Stimulated activated naive B cell treated with anti-CD40 and anti-IgM and Interleukin-4, amounts not matched to agents 10 μg/mL and 1 μg/mL and 100 μg/mL, for 72 hours (primary cell): ENCODE measurements at places on chromosomes 5 and 9.

DNA sequence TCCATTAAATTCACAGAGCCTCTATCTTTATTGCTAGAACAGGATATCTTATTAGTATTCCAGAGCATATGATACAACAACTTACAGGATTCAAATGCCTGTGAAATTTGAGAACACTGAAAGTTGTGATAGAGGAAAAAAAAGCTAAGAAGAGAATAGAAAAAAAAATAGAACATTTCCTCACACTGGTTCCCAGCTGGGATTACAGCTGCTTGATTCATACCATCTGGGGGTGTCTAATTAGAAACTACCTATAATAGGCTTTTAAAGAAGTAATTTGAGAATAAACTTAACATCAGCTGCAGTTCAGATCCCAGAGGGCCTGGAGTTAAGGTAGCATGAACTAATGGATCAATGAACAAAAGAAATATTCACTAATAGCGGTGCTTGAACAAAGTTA is 922.0 kb downstream of the CDH12 start:
- no peak for DNase-seq

DNA sequence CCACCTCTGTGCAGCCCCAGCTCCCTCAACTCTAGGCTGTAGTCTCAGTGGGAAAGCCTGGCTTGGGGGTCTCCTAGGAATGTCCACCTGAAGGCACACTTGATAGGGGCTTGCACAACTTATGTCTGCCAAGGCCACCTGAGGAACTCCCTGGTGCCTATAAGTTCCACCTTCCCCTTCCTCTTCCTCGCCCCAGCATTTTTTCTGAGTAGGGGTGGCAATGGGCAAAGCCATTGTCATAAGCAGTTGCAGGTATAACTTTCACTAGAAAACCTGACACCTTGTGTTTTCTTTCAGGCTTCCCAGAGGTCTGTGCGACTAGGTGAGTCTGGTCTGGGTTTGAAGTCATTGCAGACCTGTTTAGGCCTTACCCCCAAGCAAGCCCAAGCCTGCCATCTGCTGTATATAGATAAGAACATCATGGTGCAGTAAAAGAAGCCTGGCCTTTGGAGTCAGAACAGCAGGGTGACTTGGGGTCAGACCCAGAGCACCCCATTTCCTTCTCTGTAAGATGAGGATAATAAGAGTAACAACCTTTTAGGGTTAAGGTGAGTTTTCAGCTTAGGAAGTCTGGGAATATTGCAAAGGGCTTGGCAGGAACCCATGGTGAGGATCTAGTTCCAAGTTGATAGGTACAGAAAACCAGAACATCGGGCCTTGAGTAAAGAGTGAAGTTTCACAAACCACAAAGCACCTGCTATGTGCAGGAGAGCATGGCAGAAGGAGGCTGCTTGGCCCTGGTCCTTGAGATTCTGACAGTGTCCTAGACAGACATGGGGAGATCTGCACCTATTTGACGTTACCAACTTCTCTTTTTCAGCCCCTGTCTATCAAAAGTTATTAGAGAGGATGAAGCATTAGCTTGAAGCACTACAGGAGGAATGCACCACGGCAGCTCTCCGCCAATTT is 33.8 kb downstream of the TGFBI start:
- DNase-seq, result no peak

GRCh38 chr9:13705373-13705772 is 425.9 kb upstream of the MPDZ start:
- no peak for DNase-seq

DNA sequence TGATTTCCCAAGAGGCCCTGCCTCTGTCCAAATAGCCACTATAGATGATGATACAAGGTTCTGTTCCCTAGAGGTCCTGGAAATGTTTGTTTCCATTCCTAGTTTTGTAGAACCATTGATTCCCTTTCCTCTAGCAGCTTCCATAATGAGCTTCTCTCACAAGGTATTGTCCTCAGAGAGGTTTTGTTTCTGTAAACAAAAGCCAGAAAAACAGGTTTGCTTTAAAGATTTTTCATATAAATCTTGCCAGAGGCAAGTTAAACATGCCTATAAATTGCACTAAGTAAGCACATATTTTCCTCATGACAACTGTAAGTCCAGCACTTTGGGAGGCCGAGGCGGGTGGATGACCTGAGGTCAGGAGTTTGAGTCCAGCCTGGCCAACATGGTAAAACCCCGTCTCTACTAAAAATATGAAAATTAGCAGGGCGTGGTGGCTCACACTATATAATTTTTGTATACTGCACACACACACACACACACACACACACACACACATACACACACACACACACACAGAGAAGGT is 1787.7 kb downstream of the EFNA5 start:
- DNase-seq, result no peak

DNA sequence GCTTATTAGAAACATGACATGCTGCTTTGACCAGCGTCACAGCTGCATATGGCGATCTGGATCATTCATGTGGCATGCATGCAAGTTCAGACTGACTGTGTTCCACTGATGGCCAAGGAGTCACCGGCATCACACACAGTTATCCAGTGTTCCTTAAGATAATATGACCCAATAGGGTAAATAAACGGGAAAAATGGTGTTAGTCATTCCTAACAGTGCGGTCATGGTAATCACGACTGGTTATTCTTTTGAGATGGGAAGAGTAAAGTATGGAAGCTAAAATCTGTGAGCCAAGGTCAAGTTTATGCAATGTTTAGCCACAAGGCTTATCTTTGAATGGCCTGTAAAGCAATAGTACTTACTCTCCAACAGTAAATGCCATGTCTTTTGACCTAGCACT is 29.3 kb upstream of the LVRN start:
- no peak for DNase-seq

DNA sequence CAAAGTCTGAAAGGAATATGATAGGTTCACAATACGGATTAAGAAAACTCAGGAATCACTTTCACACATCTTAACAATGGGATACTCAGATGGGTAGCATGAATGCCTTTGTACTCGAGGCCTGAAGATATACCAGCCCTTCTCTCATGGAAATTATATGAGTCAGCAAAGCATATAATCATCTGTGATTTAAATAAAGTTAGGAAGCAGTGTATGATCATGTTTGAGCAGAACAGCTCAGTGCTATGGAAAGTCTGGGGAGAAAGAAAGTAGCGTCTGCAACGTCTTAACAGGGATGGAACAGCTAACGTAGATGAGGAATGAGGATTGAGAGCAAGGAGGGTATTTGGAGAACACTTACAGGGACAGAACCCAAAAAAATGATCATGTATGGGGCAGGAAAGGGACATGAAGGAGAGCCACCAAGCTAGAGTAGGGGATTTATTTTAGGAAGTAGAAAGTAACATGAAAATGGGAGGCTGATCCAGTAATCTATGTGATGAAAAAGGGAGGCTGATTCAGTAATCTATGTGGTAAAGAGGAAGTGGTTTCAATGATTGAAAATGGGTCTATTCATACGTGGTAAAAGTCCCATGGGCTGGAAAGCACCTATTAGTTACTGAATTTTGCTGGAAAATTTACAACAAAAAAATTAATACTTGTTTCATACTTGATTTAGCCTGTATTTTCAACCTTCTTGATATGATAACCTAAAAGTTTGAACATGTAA is 85.9 kb downstream of the GNA14 start:
- no peak for DNase-seq

DNA sequence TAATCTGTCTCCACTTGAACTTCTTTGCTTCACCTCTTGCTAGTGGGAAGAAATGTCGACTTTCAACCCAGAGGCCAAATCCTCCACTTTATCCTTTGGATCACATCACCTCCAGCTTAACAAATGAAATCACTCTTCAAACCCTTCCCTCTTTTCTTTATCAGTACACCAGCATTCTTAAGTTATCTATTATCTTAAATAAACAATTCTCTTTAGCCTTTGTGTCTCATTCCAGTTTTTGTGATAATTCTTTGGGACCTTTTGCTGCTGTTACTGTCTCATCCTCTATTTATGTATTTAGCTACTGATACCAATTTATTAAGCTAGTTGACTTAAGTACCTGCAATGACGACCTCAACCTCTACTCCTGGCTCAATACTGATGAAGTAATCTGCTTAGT is 28.1 kb upstream of the FBN2 start:
- no peak for DNase-seq
